ENCODE measurements at places on chromosomes 1 and 21.

DNA sequence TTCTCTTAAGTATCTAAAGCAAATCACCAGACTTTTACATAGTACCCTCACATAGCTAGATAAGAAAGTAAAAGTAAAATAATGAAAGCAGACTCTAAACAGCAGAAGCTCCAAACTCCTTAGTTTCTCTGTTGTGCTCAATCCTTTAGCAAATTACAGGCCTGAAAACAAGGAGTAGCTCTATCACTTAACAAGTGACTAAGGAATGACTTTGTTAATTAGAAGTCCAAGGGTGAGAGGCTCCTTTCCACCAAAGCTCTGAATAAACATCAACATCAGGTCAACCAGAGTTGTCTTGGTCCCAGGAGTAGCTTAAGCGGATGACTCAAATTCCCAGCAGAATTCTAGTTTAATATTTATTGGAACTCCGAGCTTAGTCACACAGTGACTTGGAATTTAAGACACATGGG lies 5.9 kb downstream of the NRIP1 start:
- no peak for DNase-seq

DNA sequence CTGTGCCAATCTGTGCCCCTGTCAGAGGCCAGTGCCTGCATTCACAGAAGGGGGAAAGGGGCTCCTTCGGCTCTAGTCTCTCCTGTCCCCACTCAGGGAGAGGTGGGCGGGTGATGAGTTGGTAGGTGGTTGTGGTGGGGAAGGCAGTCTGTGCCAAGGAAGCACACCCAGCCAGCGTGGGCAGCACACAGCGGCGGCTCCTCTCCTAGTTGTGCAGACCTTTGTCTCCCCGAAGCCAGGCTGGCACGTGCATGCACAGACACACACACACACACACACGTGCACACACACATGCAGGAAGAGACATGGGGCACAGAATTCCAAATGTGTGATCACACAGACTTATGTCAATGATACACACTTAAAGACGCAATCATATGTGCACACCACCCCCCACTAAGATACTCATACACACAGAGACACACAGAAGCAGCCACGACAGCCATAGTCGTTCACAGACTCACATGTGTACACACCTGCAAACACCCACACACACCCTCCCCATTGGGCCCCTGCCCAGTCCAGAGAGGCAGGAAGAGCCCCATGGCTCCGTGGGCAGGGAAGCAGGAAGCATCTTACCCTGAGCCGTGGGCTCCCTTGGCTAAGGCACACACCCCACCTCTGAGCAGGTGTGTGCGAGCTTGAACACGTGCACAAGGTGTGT lies 16.4 kb downstream of the RIMS3 start:
- no peak for DNase-seq

DNA sequence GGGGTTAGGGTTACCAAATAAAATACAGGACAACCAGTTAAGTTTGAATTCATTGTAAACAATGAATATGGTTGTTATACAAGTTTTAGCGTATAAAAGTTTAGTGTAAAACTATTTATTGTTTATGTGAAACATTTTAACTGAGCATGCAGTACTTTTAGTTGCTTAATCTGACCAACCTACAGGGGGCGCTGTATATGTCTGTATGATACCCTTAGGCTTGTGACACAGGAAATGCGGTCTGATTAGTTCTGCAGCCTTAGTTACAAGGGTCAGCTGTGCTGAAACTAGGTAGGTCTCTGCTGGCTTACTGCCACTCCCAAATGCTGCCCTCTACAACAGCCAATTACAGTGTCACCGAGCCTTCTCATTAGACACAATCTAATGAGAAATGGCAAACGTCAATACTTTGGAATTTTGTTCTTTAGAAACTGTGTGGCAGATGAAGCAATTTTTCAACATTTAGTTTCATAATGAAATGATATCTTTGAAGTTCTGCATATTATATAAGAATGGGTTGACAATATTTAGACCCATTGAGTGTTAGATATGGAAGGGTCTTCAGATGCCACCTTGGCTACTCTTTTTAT lies 56.2 kb downstream of the NTNG1 start:
- peak; percentile 39 for DNase-seq

DNA sequence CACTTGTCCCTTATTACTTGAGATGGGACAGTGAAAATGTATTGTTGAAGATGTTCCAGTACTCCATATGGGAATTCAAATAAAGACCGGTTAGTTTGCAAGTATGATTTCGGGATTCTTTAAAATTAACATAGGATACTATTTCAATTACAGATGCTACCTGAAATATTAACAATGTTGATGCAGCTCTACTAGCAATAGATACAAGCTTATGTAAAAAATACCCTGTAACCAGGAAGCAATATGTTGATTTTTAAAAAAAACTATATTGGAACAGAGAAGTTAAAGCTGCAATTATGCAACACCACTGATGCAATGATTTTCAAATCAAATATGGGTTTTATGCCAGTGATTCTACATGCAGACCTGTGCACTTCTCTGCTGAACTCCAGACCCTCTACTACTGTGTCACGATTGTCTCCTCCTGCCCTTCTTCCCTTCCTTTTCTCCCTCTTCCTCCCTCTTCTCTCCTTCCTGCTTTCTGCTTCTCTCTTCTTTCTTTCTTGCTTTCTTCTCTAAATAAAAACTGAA lies 179.2 kb downstream of the ATP6V1G3 start:
- no peak for DNase-seq

DNA sequence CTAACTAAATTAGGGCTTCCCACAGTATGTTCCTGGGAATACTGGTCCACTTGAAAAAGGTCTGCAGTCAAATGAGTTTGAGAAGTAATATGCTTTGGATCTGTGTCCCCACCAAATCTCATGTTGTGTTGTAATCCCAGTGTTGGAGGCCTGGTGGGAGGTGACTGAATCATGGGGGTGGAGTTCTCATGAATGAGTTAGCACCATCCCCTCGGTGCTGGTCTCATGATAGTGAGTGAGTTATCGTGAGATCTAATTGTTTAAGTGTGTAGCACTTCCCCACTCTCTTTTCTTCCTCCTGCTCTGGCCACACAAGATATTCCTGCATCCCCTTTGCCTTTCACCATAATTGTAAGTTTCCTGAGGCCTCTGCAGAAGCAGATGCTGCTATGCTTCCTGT lies 16.9 kb upstream of the DMRTB1 start:
- DNase-seq: peak; percentile 52

DNA sequence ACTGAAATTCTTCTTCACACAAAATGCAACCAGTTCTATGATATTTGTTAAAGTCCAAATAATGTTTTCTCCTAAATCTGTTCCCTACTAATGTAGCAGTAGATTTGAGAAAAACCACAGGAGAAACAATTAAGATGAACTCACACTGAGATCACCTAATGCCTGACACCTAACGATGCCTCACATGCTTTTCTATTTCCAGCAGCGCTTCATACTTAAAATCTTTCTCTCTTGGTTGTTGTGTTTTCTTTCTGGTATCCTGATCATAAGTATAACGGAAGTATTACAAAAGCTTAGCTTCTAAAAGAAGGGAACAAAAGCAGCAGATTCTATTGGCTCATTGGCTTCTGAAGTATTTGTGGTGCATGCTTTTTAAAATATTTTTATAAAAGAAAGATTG lies 267.2 kb upstream of the SGIP1 start:
- DNase-seq: no peak

- DNase-seq: no peak
These were observed 61.5 kb downstream of the HSPG2 start for GRCh38 chr1:21875621-21876063.

DNA sequence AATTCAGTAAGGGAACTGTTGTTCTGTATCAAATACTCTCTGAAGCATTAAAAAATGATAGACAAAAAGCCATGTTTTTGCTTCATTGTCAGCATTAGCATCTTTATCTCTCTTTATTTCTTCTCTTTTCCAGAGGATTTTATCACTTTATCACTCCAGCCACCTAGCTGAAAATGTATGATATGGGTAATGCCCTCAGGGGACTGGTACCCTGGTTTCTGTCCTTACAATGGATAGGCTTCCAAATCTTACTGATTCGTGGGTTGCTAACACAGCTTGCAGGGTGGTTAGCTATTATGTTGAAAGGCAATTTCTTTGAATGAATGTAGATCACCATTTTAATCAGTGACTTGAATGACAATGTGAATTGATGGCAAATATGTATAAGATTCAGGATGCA lies 23.3 kb upstream of the HRNR start:
- no peak for DNase-seq

DNA sequence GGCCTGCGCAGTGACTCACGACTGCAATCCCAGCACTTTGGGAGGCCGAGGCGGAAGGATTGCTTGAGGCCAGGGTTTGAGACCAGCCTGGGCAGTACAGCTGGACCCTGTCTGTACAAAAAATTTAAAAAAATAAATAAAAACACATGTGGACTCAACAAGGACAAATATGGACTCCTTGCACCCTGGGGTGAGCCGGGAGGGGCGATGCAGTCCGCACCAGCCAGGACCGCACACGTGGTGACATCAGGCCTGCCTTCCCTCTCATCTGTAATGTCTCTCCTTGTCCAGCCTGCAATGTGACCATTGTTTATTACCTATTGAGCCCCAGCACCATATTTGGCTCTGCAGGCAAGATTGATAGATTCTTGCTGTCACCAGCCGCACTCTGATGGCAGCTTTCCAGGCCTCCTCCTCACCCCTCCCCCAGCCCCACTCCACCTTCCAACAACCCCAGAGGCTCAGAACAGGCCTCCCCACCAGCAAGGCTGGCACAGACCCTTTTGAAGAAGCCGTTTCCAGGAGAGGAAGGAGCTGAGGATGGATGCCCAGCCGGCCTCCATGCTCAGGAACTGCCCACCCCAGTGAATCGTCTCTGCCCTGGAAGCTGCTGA lies 55.2 kb downstream of the IRF2BP2 start:
- DNase-seq: no peak

GRCh38 chr21:32994305-32994704 lies 31.4 kb upstream of the OLIG2 start:
- DNase-seq: peak; percentile 35

- no peak for DNase-seq
These were observed 414.0 kb upstream of the KAZN start for GRCh38 chr1:14184454-14184853.

GRCh38 chr1:155051777-155052398 lies 772 bp downstream of the ADAM15 start:
- DNase-seq: peak; percentile 50

- no peak for DNase-seq
These were observed 3.7 kb upstream of the KIAA1614 start for GRCh38 chr1:180909005-180909414.

GRCh38 chr1:244242446-244242845 lies 191.4 kb downstream of the ZBTB18 start:
- DNase-seq: no peak

DNA sequence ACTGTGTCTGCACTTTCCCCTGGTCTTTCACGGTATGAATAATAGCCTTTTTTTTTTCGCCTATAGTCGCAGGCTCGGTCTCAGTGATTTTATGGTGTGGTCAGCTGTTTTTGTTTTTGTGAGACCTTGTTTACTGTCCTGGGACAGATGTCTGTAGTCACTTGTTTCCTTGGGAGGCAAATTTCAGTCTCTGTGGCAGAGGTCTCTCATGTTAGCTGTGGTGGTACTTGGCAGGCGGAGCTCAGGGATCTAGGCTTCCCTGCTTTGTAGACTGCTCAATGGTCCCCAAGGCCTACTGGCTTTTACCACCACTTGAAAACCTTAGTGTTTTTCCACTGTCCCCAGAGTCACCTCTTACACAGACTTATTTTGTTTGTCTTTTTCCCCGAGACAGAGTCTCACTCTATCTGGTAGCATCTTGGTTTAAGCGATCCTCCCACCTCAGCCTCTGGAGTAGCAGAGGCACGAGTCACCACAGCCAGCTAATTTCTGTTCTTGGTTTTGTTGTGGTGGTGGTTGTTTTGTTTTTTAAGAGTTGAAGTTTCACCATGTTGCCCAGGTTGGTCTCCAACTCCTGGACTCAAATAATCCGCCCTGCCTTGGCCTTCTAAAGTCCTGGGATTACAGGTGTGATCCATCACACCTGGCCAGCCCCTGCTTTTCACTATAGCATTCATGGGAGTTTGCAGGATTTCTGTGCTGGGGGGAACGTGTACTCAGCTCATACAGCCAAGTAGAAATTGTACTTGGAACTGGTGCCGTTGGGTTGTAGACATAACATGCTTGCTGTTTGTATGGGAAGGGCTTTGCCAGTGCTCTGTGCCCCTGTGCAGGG lies 10.3 kb downstream of the RNU1-2 start:
- no peak for DNase-seq

GRCh38 chr1:65265651-65266351 lies 43.5 kb upstream of the DNAJC6 start:
- DNase-seq: peak; percentile 81

DNA sequence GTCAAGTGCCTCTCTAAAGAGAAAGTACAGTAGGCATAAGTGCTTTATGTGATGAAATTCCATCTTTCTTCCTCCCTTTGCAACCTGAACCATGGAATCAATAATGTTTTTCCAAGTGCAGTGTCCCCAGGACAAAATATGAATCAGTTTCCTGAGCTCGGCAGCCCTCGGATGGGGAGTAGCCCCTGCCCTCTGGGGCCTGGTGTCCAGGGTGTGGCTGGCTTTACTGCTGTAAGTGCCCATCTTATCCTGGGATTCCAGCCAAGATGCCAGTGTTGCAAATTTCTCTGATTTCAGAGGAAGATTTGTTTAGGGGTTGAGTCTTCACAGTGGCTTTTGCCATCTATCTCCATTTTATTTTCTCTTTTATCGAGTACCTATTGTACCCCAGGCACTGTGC lies 40.5 kb upstream of the SRP9 start:
- DNase-seq: no peak

- DNase-seq: peak; percentile 77
These were observed 35.8 kb downstream of the EPHX1 start for GRCh38 chr1:225845571-225846259.

DNA sequence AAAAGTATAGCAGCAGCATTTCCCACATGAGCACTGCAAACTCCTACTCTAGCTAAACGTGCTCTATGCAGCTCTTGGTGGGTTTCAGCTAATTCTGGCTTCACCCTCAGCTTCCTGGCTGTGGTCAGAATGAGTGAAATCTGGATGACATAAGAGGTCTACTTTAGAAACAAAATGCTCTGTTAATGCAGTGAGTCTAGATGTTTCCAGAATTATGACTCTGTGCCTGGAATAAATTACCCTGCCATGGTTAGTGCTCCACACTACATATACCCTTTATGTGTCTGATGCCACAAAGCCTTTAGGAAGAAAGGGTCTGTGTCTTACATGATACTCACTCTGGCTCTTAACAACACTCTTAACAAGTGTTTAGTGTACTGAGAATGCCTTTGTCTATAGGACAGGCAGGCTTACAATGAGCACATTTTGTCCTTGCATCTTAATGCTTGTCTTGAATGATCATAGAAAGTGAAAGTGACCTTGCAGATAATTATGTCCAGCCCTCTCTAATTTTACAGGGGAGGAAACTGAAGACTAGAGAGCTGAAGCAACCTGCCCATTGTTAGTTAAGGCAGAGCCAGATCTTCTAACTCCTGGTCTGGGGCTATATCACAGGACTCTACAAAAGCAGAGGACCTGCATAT lies 9.2 kb downstream of the S100A10 start:
- no peak for DNase-seq

- DNase-seq: no peak
These were observed 712 bp downstream of the RAB13 start for GRCh38 chr1:153985341-153985912.
